ENCODE measurements at places on chromosomes 12 and 14.

DNA sequence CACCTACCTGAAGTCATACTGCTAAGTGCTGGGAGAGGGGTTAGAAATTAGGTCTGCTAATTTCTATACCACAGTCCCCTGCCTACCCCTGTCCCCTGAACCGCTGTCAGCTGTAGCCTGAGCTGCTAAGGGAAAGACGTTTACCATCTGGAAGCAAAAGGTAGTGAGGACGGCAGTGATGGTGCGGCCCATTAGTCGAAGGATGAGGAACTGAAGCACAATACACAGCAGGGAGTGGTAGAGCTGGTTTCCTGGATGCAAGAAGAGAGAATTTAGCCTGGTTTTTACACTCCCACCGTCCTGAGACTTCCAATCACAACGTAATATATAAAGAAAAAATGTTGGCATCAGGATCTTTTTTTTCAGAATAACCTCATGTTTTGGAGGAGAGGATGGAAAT is 11.8 kb downstream of the EMG1 start:
- DNase-seq: no peak

GRCh38 chr14:77878783-77879182 is 78.9 kb downstream of the ADCK1 start:
- no peak for DNase-seq

DNA sequence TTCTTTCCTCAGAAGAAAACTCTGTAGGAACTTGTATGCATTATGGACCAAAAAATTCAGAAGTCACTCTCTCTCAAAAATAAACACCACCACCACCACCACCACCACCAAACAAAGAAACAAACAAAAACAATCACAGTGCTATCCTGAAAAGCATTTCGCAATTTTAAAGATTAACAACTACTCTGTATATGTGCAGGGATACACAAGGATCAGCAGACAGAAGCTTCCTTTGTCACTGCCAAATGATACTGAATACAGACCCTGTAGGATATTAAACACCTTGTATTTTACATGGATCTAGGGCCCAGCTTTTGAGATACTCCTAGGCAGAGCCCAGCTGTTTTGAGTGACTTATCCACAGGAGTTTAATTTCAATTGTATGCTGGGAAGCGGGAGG is 31.7 kb downstream of the ATP2B1 start:
- no peak for DNase-seq

DNA sequence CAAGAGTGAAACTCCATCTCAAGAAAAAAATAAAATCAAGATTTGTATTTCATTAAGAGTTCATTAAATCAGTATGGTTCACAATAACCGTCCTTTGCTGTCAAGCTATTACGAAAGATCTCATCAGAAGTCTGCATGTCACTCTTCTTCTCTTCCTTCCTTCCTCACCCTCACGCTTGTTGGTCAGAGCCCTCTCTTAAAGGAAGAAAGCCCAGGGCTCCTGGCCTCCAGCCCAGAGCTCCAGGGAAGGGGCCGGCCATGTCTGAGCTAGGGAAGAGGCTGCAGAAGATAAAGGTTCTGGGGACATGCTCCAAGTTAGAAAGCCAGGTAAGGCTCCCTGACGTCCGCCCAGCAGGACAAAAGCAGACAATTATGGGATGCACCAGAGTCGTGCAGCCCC is 43.1 kb upstream of the DLK1 start:
- DNase-seq: no peak

DNA sequence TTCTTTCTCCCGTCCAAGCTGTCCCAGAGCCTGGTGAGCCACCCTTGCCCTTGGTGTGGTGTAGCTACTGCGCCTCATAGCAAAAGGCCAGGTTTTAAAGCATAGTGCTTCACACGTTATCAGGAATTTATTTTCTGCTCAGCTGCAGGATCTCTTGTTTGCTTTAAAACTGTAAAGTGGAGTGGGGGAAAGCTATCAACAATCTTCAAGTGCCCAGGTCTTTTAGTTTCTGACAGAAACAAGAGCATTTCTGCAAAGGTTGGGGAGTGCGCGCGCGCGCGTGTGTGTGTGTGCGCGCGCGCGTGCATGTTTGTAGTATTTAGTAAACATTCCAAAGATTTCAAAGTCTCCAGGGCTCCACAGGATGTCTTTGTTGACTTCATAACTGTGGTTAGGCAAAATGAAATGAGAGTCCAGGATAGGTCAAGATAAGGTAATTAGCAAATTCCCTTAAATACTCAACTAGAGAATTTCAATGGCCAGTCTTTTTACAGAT is 45.5 kb downstream of the EML1 start:
- no peak for DNase-seq

DNA sequence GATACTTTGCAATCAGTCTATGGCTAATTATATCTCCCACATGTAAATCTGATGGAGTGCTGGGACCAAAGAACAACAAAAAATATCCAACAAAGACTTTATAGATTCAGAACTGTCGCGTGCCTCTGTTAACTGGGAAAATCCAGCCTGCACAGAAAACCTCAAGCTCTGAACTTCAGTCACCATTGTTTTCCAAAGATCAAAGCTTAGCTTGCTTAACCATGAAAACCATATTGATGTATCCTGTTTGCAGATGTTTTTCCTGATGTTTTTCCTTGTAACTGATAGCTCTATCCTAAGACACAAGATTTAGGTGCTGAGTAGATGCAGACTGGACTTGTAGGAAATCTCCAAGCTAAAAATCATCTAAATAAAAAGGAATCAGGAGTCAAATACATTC is 163.7 kb downstream of the GXYLT1 start:
- DNase-seq: no peak

DNA sequence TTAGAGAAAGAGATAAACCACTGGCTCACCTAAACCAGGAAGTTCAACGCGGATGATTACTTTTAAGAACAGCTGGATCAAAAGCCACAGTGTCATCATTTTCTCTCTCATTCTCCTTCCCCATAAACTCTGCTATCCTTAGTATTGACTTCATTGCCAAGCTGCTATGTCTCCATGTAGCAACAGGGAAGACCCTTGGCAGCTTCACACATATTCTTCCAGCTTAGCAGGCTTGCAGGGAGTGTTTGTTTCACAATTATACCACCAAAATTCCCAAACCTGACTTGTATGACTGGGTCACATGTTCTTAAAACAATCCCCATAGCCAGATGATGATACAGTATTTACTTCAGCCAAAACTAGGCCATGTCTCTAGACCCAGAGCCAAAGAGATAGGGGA is 235.5 kb downstream of the PAWR start:
- DNase-seq: no peak

DNA sequence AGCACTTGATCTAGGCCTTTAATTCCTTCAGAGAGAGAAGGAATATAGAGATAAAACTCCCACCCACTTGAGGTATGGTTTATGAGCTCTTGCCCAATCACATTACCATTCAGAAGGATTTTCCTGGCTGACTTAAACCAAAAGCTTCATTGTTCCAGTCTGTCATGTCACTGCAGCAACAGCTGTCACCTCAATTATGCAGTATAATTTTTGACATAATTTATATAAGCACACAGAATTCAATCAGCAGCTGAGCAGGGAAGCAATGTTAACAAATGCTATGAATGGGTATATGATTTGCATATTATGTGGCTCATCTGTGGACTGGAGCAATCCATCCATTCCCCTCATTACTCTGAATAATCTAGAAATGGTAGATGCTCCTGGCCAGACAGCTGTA is 40.3 kb downstream of the CBX5 start:
- no peak for DNase-seq

- no peak for DNase-seq
Measured at GRCh38 chr12:111981987-111982386, 31.0 kb downstream of the TMEM116 start.

- no peak for DNase-seq
Measured at GRCh38 chr14:27372771-27373170, 774.9 kb upstream of the NOVA1 start.

GRCh38 chr12:131600160-131600532 is 110.7 kb upstream of the SFSWAP start:
- DNase-seq: no peak

DNA sequence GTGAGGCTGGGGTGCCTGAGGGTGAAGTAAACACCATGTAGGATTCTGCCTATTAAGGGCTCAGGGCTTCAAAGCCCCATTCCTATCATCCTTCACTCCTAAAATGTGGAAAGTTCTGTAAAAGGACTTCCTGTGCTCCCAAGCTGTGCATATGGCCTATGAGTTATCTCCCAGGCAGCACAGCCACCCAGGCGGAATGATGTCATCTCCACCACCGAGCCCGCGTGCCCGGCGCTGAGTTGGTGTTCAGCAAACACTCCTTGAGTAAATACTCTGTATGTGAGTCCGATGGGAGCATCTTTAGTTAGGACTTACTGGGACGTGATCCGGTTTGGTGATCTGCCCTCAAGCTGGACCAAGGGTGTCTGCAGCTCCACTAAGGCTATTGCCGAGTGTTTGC is 437.3 kb downstream of the MED13L start:
- DNase-seq: no peak

GRCh38 chr14:50025776-50026175 is 90.6 kb downstream of the VCPKMT start:
- no peak for DNase-seq

GRCh38 chr12:15823360-15824128 is 34.4 kb upstream of the EPS8 start:
- no peak for DNase-seq

DNA sequence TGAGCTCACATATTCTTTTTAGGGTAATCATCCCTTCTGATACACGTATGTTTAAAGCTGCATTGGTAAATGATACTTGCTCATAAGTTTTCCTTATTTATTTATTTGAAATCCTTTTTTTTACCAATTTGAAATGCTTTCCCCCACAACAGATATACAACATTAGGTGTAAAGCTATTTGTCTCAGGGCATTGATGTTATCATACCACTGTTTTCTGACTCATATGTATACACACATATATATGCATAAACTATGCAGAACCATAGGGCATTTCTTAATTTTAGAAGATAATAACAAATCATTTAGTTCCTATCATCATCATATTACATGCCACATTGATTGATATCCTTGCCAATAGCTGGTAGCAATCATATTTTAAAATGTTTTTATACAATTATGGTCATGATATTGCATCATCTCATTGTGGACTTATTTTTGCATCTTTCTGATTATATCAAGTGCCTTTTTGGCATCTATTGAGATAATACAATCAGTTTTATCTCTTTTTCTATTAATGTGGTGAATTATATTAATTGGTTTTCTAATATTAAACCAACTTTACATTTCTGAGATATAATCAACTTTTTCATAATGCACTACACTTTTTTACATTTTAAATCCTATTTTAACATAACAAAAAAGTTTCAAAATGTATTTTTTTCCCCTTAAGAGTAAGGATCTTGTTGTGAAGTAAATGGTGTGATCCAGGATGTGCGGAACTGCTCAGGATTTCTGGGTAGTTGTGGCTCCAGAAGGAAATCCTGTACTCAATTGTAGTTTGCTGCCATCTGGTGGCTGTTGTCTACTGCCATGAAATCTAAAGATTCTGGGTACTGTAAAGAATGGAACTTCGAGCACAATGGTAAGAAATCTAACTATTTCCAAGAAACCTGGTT is 16.7 kb downstream of the OR9K2 start:
- DNase-seq: no peak

DNA sequence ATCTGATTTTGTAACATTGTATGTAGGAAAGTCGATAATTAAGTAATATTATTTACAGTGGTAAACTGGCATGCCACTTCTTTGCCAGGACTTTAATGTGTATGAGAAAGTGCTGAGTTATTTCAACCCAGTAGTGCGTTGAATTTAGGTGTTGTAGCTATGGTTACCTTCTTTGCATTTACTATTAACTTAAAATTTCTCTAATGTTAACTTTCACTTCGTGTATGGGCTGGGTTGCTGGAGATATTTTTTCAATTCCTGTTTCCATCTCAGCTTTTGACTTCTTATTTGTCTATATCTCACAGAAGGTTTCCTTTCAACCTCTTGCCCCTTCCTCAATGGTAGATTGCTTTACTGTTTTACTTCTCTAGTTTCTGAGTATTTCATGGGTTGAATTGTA is 1345.6 kb downstream of the FSCB start:
- no peak for DNase-seq

- no peak for DNase-seq
Measured at GRCh38 chr12:90098132-90098779, 389.6 kb upstream of the ATP2B1 start.

GRCh38 chr12:107635139-107635538 is 50.5 kb upstream of the PWP1 start:
- DNase-seq: no peak

GRCh38 chr14:94795372-94795771 is 25.5 kb upstream of the GSC start:
- no peak for DNase-seq

- DNase-seq: no peak
Measured at GRCh38 chr12:2190896-2191533, 138.2 kb downstream of the CACNA1C start.

DNA sequence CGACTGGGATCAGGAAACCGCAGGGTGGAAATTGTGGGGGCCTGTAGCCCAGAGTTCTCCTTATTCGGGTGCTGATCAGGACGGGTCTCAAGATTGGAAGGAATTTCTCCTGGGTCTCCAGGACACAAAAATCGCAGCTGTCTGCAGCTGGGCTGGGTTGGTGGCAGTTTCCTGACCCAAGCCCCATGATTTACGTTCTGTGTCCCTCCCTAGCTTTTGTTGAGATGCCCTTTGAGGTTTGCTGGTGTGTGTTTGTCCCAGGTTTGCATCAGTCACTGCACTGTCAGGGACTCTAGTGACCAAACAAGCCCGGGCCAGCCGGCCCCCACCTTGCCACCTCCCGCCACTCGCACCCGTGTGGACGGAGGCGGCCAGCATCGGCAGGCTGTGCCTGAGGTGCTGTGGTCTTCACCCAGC is 89.5 kb downstream of the FBXL14 start:
- DNase-seq: no peak

- no peak for DNase-seq
Measured at GRCh38 chr12:450438-450837, 9.3 kb upstream of the B4GALNT3 start.

GRCh38 chr14:71137536-71138447 is 230.5 kb downstream of the PCNX1 start:
- DNase-seq: no peak

DNA sequence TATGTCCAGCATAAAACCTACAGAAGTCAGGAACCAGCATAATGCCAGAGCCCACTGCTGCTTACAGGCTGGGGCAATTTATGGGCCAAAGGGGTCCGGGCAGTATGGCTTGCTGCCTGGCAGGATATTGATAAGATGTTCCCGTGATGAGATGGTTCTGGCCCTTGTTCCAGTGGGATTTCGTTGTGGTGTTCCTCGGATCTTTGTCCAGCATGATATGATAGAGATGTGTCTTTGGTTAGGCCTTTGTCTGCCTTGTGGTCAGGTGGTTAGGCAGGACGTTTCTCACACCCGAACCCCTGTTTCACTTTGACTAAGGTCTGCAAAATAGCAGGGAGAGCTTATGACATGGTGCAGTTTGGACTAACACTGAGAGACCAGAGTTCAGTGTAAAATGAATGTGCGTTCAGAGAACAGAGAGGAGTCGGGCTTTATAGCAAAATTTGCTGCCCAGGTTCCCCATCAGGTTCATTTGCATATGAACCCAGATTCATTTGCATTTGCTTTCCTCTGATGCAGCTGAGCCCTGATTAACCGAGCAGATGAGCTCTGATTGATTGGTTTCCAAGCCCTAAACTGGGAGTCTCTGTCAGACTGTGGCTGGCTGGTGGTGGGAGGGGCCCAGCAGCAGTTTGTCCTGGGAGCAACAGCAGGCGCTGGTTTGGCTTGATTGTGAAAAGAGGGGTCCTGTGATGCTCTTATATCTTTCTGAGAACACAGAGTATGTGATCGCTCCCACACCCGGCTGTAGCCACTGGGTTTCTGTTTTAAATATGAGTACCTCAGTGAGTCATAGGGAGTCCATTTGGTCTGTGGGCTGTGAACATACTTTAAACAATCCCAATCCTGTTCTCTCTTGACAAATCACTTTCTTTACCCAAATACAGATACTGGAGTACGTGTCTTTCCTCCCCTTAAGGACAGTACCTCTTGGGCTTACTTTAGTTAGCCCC is 156.3 kb upstream of the PZP start:
- peak; percentile 23 for DNase-seq

All from activated T-cell treated with anti-CD3 and anti-CD28 coated beads, Interleukin-2, amount 50 U/mL, for 1 hour (primary cell).